ENCODE measurements at places on chromosomes 16 and 17.

- DNase-seq = peak; percentile 73
Observed at GRCh38 chr17:78748048-78748729, 33.9 kb downstream of the CYTH1 start.

DNA sequence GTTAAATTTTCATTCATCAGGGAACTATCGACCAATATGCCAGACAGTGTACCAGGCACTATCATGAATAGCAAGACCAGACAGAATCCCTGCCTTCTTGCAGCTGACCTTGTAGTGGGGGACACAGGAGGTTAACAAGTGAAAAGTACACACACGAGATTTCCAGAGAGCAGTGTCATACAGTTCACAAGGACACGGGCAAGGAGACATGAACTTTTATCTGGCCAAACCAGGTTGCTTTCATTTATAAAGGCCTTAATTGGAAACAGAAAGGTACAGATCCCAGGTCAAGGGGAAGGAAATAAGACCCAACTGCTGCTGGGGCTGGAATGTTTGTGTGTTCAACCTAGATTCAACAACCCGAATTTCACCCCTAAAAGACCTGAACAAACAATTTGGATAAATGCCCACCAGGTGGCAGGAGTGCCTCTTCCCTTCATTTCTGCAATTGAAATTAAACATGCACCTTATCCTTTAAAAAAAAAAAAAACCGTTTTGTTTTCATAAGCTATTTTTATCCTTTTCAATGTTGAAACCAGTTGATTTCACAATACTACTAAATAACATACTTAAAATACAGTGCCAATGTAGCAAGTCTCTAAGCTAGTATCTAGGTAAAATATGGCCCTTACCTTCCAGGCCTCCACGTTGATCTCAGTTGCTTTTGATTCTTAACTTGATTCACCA lies 65.9 kb downstream of the EMP2 start:
- peak; percentile 40 for DNase-seq

DNA sequence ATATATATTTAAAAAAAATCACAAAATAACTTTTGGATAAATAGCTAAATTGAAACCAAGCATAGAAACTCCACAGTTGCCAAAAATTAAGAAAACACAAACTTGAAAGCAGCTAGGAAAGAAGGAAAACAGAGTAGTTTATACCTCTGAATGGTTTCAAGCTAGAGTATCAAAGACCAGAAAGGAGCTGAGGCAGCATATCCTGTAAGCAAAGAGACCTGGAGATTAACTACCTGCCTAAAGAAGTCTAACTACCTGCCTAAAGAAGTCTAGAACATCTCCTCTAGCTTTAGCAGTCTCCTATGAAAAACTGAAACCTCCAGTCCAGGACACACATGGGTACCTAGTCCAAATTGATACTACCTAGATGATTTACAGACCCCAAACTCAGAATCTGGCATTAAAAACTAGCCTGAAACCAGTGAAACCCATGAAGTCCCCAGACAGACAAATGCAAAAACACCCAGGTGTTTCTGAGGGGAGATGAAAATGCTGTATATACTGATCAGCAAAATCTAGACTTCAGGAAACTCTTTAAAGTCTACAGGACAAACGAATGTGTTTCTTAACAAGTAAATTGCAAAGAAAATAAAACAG lies 17.6 kb downstream of the APPBP2 start:
- DNase-seq = no peak

DNA sequence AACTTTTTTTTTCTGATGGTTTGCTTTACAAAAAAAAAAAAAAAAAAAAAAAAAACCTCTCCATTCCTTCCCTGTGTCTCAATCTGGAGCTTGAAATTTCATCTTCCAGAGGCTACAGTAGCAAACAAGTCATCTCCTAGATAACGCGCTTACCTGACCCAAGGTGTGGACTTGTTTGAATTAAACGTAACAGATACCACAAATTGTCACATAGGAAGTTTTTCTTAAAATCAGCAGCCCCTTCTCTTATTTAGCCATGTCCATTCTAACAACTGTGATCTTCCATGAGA lies 2.0 kb downstream of the STAT5B start:
- DNase-seq = no peak

DNA sequence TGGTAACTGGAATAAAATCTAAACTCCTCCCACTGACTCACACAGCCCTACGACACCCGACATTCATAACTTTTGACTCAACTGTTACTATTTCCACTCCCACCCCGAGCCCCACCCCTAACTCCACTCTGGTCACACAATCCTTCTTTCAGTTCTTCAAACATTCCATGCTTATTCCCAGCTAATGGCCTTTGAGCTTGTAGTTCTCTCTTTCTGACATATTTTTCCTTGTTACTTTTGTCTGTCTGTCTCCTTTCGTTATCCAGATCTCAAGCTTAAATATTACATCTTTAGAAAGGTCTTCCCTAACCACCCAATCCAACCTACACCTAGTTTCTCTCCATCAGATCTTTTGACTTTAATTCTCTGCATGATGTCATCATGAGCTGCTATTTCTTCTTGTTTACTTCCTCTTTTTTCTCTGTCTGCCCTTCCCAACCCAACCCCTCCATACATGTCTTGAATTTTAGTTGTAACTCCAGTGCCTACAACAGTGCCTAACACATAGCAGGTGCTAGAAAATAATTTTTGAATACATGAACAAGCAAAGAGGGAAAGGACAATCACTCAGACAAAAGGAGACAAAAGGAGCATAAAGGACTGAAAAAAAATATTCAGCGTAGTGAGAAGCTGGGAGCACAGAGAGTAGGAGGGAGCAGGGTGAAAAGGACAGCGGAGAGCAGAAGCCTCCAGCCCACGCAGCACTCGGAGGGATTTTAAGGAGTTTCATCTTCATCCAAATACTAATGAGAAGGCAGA lies 65.2 kb upstream of the SMIM36 start:
- no peak for DNase-seq

GRCh38 chr17:73411313-73411747 lies 99.5 kb upstream of the CDC42EP4 start:
- no peak for DNase-seq

DNA sequence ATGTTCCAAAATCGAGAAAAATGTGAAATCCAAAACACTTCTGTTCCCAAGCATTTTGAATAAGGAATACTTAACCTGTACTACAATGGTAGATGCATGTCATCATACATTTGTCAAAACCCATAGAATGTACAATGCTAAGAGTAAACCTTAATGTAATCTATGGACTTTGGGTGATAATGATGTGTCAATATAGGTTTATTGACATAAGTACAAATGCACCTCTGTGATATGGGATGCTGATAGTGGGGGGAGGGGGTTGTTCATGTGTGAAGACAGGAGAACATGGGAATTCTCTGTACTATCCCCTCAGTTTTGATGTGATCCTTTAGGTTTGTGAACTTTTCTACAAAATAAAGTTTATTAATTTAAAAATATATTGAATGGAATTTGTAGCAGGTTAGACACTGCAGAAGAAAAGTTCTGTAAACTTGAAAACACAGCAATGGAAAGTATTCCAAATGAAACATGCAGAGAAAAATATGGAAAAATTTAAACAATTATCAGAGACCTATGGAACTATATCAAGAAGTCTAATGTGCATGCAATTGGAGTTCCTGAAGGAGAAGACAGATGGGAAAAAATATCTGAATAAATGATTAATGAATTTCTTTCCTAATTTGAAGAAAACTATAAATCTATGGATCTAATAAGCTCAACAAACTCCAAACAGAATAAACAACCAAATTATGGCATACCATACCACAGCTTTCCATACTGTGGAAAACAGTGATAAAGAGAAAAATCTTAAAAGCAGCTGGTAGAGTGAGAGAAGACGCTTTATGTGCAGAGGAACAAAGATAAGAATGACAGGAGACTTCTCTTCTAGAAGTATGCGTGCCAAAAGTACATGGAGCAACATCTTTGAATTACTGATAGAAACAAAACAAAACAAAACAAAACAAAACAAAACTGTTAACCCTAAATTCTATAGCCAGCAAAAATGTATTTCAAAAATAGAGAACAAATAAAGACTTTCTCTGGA lies 34.7 kb upstream of the MSI2 start:
- DNase-seq = no peak

DNA sequence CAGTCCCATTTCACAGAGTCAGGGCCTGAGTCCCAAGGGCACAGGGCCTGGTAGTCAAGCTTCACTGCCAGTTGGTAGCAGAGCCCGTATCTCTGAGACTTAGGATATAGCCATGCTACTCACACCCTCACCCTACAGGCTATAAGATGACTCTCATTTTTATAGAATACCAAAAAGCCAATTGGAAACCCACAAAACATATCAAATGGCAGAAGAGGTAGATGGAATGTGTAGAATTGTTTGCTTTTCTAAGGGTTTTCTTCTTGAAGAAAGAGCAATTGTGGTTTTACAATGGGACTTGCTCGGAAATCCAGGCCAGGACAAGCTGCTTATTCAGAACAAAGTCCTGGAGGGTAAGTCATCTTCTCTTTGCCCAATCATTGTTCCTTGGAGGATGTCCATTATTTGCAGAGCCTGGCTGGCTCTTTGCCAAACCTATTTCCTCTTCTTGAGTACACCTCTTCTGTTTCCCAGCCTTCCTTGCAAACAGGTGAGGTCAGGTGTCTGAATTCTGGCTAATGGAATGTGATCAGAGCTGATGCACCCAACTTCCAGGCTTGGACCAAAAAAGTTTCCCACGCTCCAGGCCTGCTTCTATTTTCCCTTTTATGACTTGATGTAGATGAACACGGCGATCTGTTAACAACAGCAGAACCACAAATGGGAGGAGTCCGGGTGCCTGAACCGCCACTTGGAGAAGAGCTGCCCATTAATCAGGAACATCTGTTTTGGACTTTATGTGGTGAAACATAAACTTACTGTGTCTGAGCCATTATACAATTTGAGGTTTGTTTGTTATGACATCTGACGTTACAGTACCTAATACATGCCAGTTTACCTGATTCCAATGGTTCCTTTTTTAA lies 16.9 kb upstream of the CCL22 start:
- no peak for DNase-seq

DNA sequence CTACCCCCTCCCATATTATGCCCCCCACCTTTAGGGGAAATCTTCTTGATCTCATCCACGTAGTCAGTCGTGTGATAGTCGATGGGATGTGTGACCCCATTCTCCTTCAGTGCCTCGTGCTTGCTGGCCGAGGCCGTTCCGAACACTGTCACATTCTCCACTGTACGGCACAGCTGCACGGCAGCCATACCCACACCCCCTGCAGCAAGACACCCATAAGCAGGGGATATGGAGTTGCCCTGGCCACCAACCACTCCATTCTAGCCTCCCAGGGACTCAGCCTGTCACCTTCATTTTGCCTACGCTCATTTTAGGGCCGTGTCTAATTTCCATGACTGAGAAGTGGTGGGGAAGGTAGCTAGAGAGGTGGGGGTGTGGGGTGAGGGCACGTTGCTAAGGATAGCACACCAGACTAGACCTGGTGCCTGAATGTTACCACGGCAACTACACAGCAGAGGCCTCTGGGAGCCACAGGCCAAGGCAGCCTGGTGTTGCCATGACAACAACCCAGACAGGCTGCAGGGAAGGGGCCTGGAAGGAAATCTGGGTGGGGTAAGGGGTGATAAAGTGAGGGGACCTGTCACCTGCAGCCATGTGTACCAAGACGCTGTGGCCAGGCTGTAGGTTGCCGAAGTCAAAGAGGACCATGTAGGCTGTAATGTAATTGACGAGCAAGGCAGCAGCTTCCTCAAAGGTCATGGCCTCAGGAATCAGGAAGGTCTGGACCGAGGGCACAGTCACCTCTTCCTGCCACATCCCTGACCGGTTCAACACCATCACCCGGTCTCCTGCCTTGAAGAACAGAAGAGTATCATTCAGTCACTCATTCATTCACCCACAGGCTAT lies 4.0 kb downstream of the VAT1 start:
- no peak for DNase-seq

GRCh38 chr17:8072341-8072728 lies 15.2 kb downstream of the ALOX12B start:
- no peak for DNase-seq

DNA sequence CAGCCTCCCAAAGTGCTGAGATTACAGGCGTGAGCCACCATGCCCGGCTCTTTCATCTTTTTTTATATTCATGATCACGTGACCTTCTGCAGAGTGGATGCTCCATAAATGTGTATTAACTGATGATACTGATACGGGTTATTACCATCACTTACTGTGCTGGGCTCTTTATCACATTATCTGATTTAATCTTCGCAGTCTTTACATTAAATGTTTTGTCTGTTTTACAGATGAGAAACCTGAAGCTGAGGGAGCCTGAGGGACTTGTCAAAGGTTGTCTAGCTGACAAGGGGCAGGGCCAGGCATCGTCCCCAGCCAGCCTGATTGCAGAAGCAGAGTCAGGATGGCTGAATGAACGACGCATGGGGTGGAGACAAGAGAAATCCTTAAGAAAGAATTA lies 104.4 kb downstream of the NTN1 start:
- DNase-seq = no peak

GRCh38 chr17:82344175-82344907 lies 10.8 kb upstream of the SECTM1 start:
- no peak for DNase-seq

GRCh38 chr16:3576211-3576610 lies 992 bp downstream of the NLRC3 start:
- no peak for DNase-seq

GRCh38 chr16:57834936-57835335 lies 32.6 kb upstream of the KIFC3 start:
- DNase-seq = no peak

- DNase-seq = no peak
Observed at GRCh38 chr16:86215233-86215978, 294.9 kb upstream of the FOXF1 start.

- no peak for DNase-seq
Observed at GRCh38 chr16:31897283-31897682, 23.7 kb downstream of the ZNF267 start.

GRCh38 chr16:78574571-78574970 lies 475.1 kb downstream of the WWOX start:
- DNase-seq = no peak

DNA sequence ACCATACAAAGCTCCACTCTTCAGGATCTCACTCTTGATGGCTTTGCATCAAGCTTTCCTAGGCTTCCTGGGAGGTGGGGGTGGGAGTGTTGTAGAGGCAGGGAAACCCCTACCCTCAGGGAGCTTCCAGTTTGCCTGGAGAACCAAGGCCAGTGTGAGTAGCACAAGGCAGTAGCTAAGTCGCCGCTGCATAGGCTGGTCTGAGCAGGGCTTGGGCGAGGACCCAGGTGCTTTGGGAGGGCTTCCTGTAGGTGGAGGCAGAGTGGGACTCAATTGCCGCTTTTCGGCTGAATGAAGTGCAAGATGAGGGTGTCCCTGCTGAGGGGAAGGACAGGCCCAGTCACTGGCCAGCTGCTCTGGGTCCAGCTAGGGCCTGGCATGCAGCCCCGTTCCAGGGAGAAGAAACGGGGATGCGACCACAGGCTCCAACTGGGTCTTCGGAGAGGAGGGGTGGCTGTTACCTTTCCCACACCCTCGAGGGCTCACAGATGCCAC lies 3.9 kb downstream of the CD79B start:
- no peak for DNase-seq
